ENCODE measurements at places on chromosomes 5 and 9.

DNA sequence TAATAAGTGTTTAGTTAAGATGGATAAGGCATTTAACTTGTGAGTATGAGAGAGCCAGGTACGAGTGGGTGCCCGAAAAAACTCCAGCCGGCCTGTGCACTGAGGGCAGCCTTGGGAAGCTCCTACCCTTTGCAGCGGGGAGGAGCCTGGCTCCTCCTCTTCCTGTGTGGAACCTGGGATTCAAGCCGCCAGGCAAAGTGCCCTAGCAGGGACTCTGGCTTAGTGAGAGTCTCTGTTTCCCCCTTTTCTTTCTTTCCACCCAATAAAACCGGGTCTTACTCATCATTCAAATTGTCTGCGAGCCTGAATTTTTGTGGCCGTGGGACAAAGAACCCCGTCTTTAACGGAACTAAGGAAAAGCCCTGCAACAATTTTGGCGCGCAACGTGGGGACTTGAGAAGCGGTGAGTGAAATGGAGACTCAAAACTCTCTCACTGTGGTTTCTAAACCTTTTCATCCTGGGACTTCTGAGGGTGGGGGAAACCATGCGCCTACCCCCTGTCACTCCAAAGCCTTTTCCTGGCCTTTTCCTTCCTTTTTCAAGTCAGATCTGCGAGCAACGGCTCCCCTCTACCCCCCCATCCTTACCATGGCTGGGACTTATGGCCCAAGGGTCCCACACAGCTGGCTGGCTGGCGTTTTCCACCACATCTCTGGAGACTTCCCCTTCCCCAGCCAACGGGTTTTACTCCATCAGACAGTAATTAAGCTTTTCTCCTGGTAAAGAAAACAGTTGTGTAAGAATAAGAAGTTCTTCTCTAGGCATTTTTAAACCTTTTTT, 535.7 kb upstream of the ACO1 start:
- DNase-seq: no peak

GRCh38 chr9:134955156-134955555, 37.4 kb upstream of the FCN1 start:
- no peak for DNase-seq

- no peak for DNase-seq
These were observed 14.6 kb upstream of the COL15A1 start for GRCh38 chr9:98929071-98929470.

DNA sequence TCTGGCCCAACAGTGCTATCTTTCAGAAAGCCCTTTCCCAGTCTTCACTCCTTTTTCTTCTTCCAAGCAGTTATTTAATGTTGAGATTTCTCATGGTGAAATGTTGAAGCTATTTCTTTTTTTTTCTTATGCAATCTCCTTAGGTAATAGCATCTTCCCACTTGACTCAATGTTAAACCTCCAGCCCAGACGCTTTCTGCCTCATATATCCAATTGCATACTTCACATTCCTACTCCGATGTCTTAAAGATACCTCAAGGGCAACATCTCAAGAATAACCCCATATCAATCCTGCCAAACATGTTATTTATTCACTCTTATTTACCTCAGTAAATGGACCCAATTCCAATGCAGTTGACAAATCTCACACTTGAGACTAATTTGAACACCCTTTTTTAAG, 187.3 kb downstream of the CDH12 start:
- no peak for DNase-seq

DNA sequence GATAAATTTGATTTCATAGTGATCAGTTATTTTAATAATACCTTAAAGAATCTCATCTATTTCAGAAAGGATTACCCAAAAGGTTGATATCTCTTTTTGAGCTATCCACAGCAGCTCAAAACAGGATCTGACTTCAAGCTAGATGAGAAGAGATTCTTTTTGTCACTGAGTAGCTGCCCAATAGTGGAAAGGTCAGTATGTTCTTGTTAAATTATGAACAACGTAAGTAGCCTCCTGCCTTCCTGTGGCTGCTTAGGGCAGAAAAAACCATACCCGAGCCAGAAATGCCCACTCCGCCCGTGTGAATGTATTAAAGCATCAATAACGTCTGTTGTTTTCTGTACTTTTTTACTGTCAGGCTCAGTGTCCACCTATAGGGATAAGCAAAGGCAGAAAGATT, 51.3 kb upstream of the PRUNE2 start:
- no peak for DNase-seq

GRCh38 chr5:179023528-179024189, at the start of gene ZNF879:
Gene ZNF879 (plus strand): TSS chr5:179023804. CDS start chr5:179025005, 1,201 bp downstream.
- DNase-seq: peak; percentile 90

DNA sequence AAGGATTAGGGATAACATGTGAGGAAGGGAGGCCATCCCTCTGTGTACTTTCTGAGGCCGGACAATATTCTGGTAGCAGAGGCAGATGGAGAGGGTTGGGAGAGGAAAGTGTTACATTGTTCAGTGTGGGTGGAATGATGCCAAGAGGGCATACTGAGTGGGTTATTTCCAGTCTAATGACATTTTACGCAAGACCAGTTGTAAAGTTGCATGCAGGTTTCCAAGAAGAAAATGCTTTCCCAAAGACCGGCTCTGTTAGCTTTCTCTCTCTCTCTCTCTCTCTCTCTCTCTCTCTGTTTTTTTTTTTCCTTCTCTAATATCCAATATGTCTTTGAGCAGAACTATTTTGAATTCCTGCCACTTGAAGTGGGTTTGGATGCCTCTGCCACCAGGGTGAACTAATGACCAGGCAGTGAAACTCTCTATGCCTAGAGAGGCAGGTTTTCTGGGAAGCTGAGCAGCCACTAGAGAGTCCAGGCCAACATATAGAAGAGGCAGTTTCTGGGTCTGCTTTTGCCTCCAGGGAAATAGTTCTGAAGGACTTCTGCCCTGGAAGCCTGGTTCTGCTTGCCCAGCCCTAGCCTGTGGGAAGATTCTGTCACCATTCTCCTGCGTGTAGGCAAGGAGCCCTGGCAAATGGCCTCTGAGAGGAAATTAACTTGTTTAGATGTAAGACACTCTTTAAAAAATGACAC, 24.4 kb upstream of the ZNF366 start:
- DNase-seq: no peak

DNA sequence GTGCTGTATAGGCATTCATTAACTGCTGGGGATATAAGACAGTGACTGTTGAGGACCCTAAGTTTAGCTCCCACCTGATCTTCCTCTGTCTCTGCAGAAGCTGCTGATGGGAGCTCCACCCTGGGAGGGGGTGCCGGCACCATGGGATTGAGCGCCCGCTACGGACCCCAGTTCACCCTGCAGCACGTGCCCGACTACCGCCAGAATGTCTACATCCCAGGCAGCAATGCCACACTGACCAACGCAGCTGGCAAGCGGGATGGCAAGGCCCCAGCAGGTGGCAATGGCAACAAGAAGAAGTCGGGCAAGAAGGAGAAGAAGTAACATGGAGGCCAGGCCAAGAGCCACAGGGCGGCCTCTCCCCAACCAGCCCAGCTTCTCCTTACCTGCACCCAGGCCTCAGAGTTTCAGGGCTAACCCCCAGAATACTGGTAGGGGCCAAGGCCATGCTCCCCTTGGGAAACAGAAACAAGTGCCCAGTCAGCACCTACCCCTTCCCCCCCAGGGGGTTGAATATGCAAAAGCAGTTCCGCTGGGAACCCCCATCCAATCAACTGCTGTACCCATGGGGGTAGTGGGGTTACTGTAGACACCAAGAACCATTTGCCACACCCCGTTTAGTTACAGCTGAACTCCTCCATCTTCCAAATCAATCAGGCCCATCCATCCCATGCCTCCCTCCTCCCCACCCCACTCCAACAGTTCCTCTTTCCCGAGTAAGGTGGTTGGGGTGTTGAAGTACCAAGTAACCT, 22.1 kb downstream of the PCDHGC5 start:
- DNase-seq: no peak

DNA sequence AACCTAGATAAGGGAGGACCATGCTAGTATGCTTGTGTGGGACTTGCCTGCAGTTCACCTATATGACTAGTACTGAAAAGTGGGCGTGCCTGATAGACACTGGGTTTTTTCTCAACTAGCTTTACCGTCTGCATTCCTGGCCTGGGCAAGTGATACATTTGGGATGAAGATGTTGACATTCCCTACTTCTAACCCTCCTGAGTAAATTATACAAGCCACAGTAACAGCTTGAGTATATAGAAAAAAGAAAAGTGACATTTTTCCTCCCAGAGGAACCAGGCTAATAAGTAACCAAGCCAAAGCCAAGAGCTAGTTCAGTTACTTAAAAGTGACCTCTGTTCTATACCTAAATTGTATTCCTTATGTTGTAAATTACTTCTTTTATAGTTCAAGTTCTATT, 153.8 kb upstream of the CYLC2 start:
- no peak for DNase-seq

DNA sequence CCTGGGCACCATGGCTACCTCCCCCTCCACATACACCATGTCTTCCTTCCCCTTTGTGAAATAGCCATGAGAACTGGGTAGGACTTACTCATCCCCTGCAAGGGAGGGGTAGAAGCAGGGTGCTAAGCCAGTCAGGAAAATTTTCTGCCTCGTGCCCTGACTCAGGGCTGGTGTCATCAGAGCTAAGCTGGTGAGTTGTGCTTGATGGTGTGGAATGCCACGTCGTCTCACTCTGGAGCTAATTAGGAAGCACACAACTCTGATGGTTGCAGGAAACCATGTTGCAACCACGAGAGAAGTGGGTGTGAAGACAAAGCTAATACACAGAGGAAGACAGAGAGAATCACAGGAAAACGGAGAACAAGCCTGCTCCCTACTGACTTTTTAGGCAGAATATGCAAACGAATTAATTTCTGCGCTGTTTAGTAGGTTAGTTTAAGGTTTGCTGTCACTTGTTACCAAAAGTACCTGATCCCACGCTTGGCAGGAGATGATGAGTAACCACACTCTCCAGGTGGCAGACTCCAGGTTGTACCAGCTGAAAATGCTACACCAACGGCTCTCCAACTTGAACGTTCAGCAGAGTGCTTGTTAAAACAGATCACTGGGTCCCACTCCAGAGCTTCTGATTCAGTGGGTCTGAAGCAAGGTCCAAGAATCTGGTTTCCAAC, 54.5 kb downstream of the STK10 start:
- peak; percentile 84 for DNase-seq

GRCh38 chr9:75089373-75089766, 1.1 kb downstream of the OSTF1 start:
- DNase-seq: no peak

DNA sequence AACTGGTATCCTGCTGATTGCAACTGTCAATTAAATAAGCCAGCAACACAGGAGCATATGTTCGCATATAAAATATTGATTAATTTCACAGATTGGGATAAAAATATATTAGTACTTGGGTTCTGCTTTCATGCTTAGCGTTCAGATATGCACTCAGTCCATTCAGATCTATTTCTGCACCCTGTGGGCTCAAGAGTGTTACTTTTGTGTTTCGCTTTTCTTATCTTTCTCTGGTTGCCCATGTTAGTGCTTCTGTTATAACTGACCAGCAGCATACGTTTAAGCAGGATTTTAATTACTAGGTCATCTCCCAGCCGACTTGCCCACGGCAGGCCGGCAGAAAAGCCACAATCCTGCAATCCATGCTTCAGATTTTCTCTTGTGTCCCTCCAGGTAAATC, 289.1 kb downstream of the EBF1 start:
- DNase-seq: no peak

DNA sequence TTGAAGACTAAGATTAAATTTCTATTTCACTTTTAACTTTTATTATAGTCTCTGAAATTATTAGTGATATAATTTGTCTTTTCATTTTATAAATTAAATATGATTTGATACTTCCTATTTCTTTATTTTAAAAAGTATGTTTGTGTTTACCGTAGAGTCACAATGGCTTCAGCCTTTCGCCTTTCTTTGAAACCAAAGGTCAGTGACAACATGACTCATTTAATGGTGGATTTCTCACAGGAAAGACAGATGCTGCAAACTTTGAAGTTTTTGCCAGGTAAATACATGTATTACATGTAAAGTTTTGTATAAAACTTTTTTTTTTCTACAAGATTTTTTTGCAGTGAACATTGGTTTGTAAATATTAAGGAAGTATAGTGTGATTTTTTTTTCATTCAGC, 36.4 kb downstream of the FSD1L start:
- DNase-seq: no peak

- DNase-seq: no peak
These were observed 62.5 kb downstream of the NFIB start for GRCh38 chr9:14251154-14252071.

GRCh38 chr9:6955251-6955921, 197.6 kb downstream of the KDM4C start:
- no peak for DNase-seq

GRCh38 chr9:105330755-105331154, 86.3 kb downstream of the SLC44A1 start:
- no peak for DNase-seq

GRCh38 chr9:31740705-31741104, 643.7 kb upstream of the ACO1 start:
- DNase-seq: no peak

DNA sequence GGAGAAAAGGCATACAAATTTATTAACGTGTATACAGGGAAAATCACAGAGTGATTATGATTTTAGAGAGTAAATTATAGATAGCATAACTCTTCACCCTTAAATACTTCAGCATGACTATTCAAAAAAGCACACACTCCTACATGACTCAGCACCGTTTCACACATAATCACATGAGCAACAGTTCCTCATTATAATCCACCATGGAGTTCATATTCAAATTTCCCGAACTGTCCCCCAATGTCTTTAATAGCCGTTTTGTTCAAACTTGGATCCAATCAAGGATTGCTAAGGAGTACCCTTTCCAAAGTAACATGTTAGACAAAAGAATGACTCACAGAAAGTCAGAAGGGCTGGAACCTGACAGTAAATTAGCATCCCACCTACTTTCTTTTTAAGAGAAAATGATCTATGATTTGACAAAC, 32.1 kb downstream of the RAPGEF1 start:
- peak; percentile 84 for DNase-seq

DNA sequence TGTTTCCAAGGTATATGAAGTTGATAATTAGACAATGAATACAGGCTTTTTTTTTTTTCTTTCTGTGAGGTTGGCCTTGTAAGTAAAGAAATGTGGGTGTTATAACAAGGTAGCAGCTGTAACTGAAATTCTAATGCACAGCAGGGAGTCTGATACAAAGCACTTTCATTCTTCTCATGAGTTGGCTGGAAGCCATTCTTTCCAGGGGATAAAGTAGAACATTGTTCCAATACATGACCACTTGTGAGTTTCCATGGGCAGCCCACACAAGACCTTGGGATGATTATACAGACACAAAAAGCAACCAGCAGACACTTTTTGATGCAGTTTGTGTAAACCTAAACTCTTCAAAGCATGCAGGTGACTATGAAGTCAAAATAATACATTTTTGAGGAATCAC, 1785.9 kb upstream of the WWC1 start:
- DNase-seq: no peak

- DNase-seq: no peak
These were observed 299.8 kb downstream of the TLE1 start for GRCh38 chr9:81389569-81389993.

GRCh38 chr5:137714946-137715345, 20.9 kb downstream of the KLHL3 start:
- peak; percentile 59 for DNase-seq

DNA sequence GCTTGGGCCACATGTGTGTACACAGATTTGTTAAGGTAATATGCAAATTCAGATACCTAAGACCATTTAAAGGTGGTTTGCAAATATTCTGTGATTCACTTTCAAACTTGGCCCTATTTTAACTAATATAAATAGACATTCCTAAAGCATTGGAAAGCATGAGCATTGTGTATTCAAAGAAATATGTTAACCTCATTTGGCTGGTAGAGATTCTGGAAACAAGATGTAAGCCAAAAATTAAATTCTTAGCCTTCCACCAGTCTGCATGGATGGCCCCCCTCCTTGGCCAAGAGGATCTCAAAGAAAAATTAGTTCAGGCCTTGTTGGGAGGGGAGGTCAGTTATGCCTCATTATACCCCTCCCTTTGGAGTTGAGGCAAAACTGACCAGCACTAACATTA, 38.7 kb upstream of the C6 start:
- no peak for DNase-seq

All from Kasumi-1 (cell line).